M059J (cell line): ENCODE measurements at places on chromosomes 12 and 14. TPM values are rescaled to one million over a fixed set of nuclear protein-coding genes. Genes with fewer than 3 reads are reported as not detected.

- no peak for DNase-seq
Observed at GRCh38 chr12:38053113-38053512, 263.5 kb upstream of the ALG10B start.

DNA sequence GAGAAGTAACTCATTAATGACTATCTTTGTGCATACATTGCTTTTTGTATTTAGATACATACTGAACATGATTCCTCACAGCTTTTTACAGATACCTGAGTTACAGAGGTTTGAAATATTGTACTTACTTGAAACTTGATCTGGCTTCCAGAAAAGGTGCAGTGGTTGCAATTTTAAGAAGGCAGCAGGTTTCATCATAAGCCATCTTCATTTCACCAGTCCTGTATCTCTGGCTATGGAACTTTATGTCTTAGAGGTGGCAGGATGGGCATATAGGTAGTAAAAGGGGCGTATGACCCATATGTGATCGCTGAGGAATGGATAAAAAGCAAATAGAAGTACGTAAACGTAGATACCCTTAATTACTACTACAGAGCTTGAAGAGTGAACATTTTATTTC is 13.7 kb downstream of the ZBTB1 start:
- no peak for DNase-seq

GRCh38 chr12:52205612-52206303 is 13.9 kb upstream of the KRT80 start:
- no peak for DNase-seq

DNA sequence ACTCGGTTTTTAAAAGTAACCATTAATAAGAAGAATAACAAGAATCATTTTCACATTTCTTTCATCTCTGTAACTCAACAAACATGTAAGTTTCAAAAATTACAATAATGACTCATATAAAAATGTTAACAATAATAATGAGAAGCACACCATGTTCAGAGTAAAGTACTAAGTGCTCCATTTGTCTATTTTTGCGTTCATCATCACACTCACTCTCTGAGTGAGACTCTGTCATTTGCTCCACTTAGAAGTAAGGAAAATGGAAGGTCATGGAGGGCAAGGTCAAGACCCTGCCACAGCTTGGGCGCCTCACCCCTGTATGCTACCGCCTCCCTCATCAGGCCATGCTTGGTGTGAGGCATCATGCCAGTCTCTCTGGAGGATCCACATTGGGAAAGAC is 129.9 kb downstream of the TMEM30B start:
- DNase-seq = no peak

GRCh38 chr12:118448341-118448740 is 72.0 kb downstream of the SUDS3 start:
- no peak for DNase-seq

DNA sequence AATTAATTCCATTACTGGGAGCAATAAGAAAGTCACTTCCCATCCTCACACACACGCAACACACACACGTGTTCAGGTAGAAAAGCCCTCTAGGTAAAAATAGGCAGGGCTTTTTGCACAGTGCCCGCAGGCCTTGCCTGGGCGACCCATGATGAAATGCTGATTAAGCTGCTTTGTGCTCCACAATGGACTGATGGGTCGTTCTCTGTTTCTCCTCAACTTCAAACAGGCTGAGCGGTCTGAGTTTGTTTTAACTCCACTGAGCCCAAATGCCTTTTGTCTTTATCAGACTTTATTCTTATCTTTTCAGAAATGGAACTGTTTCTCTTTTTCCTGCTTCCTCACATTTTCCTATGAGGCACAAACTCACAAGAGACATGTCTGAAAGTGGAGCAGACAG is 9.4 kb upstream of the DACT1 start:
- no peak for DNase-seq

GRCh38 chr12:132044661-132045412 is 95.1 kb downstream of the EP400 start:
- no peak for DNase-seq

Gene ALX1
- total RNA-seq = 0.27 TPM in 1 of 2 replicates, not detected in the other

Gene CLEC4A
- 0.96 TPM in 1 of 2 replicates, not detected in the other for total RNA-seq

Gene ST8SIA1
- total RNA-seq = 0.15 and 2.5 TPM in 2 replicates
